ENCODE measurements at places on chromosomes 1 and 21.

GRCh38 chr1:48194801-48195200 lies 27.7 kb upstream of the SLC5A9 start:
- no peak for DNase-seq

GRCh38 chr1:41559331-41559730 lies 74.8 kb upstream of the EDN2 start:
- DNase-seq = no peak

DNA sequence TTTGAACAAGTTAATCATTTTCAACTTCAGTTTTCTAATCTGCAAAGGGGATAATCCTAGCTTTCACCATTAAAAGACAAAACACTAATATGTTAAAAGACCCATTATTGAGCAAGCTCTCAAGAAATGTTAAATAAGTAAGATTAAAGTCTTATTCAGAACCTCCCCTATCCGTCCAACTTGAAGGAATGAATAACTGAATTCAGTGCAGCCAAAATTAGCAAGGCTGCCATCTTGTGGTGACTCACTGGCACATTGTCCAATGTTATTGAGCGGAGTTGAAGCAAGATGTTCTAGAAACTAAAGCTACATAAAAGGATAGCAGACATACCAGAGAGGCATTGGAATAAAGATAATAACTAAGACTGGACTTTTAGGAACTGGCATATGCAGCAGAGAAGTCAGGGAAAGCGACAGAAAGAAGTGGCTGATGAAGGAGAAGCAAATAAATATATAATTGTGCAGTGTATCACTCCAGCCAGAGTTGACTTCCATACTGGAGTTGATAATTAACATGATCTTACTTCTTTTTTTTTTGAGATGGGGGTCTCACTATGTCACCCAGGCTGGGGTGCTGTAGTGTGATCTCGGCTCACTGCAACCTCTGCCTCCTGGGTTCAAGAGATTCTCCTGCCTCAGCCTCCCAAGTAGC lies 8.2 kb upstream of the CAP1 start:
- DNase-seq = peak; percentile 70

DNA sequence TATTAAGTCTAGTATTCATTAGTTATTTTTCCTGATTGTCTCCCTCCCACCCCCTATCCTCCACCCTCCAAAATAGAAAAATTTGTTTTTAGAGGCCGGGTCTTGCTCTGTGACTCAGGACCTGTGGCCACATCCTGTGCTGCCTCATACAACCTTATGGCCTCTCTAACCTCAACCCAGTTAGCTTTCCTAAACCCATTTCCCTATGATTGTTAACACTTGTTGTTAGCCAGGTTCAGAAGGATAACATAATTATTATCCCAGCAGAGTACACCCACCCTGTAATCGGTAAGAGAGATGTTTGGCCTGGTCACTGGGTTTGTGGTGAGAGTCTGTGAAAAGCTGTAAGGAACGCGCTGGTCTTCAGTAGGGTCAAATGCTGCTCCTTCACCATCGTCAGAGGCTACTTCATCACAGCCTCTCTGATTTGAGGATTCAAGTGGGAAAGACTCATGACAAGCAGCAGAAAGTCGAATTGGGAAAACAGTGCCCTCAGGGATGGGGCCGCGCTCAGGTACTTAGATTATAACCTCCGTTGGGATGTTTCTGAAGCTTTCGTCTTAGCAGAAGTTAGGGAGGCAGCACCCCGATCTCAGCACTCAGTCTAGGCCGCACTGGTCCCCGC lies 35.9 kb upstream of the HMGN1 start:
- DNase-seq = no peak

DNA sequence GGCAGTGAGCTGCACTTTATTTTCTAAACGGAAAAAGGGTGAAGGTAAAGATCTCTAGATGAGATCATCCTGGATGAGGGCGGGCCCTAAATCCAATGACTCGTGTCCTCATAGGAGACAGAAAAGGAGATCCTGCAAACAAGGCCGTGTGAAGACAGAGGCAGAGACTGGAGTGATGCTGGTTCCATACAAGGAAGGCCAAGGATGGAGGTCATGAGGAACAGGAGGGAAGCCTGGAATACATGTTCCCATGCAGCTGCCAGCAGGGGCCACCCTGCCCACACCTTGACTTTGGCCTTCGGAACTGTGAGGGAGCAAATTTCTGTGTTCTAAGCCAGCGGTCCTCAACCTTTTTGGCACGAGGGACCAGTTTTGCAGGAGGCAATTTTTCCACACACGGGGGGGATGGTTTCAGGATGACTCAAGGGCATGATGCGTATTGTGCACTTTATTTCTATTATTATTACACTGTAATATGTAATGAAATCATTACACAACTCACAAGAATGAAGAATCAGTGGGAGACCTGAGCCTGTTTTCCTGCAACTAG lies 94.3 kb downstream of the PSMG1 start:
- DNase-seq = no peak

- DNase-seq = no peak
These were observed 21.3 kb downstream of the OVAAL start for GRCh38 chr1:180579961-180580611.

DNA sequence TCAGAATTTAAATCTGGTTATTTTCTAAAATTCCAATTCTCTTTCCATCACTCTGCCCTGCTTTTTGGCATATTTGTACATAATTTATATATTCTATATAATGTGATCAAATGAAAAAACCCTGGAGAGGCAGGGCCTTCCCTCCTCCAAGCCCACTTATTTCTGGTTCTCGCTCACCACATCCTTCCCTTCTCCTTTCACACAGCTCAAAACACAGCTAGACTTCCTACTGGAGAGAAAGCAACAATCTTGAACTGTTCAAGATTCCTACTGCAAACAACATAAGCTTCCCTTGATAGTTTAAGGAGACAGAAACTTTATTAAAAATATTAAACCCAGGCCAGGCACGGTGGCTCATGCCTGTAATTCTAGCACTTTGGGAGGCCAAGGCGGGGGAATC lies 7.6 kb upstream of the AIM2 start:
- no peak for DNase-seq

DNA sequence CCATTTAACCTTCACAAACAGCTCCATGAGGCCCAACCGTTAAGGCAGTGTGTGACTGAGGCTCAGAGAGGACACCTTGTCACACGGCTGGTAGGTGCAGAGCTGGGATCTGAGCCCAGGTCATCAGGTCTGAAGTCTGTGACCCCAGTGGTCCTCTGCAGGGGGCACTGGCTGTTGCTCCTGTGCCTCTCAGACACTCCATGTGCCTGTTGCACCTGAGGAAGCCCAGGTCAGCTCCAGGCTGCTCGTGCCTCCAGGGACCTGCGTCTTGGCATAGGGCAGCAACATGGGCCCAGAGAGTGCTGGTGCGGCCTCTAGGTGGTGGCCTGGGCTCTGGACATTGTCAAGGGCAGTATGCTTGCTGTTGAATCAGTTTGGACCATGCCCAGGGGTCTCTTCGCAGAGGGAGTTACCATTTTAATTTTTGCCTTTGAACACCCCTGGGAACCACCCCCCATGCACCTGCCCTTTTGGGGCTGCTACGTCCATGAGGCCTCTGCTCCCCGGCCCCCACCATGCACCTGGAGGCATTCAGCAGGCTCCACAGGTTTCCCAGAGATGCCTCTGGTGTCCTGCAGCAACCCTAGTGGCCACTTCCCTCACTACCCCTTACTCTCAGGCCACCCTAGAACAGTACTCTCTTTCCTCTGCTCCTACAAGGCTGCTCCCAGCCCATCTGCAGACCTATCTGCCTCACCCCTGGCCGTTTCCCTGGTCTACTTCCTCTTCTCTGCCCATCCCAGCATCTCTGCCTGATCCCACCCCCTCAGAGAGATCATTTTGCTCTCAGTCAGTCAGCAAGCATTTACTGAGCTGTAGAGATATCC lies 25.2 kb upstream of the EPS8L3 start:
- no peak for DNase-seq

- DNase-seq = no peak
These were observed 8.9 kb upstream of the TAS1R2 start for GRCh38 chr1:18868354-18868753.

DNA sequence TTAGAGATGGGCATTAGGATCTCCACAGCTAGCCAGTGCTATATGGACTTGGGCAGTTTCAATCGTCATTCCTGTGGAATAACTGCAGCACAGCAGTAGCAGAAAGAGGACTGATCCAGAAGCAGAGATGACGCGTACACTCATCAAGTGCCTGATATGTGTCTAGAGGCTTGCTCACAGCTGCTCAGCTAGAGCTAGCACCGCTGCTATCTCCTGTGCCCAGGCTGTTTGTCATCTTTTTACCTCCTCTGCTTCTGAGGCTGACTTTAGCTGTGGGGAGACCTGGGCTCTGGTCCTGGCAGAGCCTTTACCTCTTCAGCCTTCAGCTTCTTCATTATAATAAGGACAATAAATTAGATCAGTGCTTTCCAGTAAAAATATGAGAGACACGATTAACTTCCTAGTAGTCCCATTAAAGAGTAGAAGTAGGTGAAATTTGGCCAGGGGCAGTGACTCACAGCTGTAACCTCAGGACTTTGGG lies 5.3 kb downstream of the TENT5C start:
- no peak for DNase-seq

DNA sequence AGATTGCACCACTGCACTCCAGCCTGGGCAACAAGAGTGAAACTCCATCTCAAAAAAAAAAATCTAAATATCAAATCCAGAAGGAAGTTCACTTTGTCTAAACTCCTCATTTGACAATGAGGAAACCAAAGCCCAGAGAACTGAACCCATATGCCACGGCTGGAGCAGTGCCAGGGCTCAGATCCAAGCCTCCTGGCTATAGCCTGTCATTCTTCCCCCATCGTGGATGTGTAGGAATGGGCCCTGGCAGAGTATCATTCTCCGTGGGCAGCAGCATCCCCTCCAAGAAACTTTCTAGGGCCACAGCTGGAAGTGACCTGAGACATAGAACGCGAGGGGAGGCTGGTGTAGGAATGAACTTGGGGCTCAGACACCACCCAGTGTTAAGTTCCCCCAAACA lies 47.2 kb downstream of the CAPN9 start:
- no peak for DNase-seq

DNA sequence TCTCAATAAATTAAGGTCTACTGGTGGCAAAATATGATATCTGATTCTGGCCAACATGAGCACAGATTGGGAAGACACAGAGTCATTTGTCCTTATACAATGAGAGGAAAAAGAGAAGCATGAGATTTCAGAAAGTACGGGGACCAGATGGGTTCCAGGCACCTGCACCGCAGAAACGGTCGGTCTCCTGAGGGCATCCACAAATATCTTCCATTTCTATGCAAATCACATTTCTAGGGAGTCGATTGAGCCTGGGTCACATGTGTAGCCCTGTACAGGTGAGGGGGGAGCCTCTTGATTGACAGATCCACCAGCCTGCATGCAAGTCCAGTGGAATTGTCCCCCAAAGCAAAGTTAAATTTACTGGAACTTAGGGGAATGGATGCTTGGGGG lies 415.6 kb downstream of the NPHP4 start:
- no peak for DNase-seq

DNA sequence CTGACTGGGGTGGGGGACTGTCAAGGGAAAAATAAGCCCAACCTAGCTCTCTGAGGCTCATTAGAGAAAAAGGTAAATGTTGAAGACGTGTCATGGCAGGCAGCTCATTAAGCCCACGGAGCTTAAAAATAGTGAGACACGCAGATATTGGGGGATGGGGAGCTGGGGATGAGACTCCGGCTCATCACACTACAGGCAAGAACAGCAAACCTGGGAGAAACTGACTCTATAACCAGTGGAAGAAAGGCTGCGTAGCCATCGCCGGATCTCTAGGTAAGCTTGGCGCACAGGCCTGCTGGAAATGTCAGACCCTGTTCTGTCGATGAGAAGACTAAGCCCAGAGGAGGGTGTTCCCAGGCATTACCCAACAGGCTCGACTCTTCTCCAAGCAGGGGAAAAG lies 78.0 kb downstream of the SYT2 start:
- no peak for DNase-seq

GRCh38 chr1:111733183-111733991 lies 5.8 kb downstream of the INKA2 start:
- no peak for DNase-seq
